ENCODE measurements at places on chromosomes 2 and 18.

- DNase-seq: no peak
Observed at GRCh38 chr18:8871489-8871888, 166.1 kb downstream of the MTCL1 start.

GRCh38 chr2:190974629-190975361, 39.2 kb downstream of the STAT1 start:
- no peak for DNase-seq

GRCh38 chr2:64658269-64658668, 4.6 kb upstream of the SERTAD2 start:
- no peak for DNase-seq

GRCh38 chr2:3001615-3002560, 375.7 kb downstream of the EIPR1 start:
- DNase-seq: no peak

GRCh38 chr2:201882353-201883090, 76.2 kb downstream of the CDK15 start:
- DNase-seq: no peak

- DNase-seq: no peak
Observed at GRCh38 chr2:132381376-132381775, 35.2 kb upstream of the GPR39 start.

DNA sequence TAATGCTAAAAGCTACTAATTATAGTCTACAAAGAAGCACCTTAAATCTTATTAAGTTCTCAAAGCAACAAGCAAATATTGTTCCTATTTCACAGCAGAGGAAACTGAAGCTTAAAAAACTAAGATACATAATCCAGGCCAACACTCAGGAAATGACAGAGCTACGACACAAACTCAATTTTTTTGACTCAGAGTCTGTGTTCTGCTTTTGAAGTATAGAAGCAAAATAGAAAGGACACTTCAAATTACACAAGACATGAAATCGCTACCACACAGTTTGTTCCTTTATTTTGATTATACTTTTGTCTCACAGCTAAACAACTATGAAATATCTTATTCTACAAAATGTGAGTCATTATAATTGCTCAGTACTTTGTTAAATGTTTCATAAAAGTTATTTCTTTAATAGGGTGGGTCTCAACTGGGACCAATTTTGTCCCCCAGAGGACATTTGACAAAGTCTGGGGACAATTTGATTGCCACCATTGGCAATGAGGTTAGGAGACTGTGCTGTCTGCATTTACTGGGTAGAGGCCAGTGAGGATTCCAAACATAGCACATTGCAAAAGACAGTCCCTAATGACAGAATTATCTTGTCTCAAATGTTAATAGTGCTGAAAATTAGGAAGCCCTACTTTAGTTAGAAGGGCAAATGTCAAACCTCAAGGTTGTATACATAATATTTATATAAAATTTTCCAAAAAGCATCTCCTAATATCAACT, 101.5 kb upstream of the GRB14 start:
- DNase-seq: no peak

- DNase-seq: no peak
Observed at GRCh38 chr18:50340078-50340477, 34.8 kb upstream of the SKA1 start.

GRCh38 chr2:44753552-44754285, 187.8 kb upstream of the SIX3 start:
- no peak for DNase-seq

DNA sequence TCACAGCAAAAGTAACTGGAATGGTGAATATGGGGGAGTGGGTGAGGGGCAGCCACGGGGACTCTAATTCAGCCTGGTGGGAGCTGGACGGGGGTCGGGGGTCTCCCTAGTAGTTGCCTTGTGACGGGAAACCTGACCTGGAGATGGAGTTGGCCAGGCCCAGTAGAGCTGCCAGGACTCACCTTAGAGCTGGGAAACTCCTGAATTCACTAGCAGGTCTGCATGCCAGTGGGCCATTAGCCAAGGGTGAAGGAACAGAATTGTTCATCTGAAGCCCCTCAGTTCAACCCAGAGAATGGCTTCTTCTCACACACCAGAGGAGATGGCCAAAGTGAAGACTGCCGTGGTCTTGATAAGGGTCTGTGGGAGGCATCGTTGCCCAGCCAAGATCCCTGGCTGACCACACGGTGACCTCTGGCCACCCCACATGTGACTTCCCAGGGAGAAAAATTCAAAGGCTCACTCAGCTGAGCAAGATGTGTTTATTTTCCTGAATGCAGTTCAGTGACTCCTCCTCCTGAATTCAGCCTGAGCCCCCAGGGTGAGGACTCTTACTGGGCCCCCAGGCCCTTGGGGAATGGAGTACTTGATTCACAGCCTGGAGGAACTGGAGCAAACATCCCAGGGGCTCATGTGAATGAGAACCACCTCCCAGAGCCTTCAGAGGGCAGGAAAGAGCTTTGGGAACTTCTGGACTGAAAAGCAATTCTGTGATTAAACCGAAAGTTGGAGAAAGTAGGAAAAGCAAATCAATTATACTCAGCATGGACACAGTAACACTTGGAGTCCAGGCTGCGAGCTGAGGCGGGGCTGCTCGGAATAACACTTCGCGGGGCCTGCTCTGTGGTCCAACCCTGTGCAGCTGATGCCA, 25.2 kb downstream of the MOCOS start:
- DNase-seq: no peak

DNA sequence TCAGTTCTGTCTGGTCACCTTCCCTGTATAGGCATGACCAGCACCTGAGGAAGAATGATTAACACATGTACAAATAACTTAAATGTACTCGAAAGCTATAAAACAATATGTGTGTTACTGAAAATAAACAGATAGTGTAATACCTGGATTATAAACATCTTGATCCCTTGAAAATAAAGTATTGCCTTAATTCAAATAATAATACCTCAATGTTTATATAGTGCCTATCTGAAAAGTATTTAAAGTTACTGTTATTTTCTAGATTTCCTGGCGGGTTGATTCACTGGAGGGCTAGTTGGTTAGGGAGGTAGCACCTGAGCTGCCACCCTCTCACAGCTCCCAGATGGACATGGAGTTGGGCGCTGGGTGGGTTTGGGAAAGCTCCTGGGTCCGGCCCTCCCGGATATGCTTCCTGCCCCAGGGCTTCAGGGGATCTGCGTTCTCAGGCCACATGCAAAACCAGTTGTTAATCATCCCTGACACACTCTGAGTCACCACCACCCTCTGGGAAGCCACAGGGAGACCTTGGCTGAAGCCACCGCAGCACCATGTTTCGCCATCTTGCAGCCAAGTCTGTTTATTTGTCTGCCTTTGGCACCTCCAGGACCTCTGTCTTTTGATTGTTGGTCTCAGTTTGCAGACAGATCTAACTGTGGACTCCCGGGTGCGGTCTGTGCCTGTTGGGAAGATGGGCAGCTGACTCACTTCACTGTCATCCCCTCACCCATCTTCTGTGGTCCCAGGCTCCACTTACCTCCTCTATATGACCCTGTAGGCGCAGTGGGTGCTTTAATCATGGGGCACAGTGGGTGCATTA, 35.3 kb downstream of the RAB31 start:
- DNase-seq: no peak

GRCh38 chr2:136653861-136654260, 111.5 kb upstream of the THSD7B start:
- DNase-seq: no peak

GRCh38 chr2:202122980-202123720, 50.1 kb downstream of the KIAA2012 start:
- DNase-seq: peak; percentile 16

DNA sequence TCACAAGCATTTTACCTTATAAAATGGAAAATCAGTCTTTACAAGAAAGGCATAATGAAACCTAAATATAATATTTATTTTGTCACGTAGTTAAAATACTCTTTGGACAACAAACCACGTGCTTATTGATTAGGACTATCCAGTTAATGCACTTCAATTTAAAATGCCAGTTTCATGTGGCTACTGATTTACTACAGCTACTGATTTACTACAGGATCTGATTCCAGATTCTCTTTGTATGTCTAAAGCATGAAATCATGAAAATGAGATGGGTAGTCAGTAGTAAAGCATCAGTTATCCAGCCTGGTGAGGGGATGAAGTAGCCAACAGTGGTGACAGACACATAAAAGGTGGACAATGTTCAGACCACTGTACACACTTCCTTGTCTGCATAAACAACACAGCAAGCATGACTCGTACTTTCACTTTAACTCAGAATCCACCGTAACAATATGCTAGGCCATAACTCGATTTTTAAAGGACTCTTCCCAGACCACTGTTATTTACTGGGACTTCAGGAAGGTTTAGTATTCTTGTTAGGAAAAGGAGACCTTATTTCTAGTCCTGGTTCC, 24.9 kb downstream of the ACAA2 start:
- no peak for DNase-seq

GRCh38 chr2:186822323-186822722, 26.6 kb downstream of the ZSWIM2 start:
- no peak for DNase-seq

GRCh38 chr2:10901160-10901939, 10.4 kb upstream of the KCNF1 start:
- DNase-seq: no peak

DNA sequence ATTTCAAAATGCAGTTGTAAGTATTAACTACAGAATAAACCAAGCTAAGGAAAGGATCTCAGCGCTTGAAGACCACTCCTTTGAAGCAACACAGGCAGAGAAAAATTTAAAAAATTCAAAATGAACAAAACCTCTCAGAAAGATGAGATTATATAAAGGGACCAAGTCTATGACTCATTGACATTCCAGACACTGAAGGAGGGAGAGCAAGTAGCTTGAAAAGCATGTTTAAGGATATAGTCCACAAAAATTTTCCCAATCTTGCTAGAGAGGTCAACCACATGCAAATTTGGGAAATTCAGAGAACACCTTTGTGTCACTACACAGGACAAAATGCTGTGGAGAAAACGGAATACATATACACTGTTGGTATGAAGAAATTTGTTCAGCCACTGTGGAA, 112.6 kb upstream of the MC4R start:
- DNase-seq: no peak

- no peak for DNase-seq
Observed at GRCh38 chr2:217612920-217613319, 389.9 kb downstream of the TNS1 start.

DNA sequence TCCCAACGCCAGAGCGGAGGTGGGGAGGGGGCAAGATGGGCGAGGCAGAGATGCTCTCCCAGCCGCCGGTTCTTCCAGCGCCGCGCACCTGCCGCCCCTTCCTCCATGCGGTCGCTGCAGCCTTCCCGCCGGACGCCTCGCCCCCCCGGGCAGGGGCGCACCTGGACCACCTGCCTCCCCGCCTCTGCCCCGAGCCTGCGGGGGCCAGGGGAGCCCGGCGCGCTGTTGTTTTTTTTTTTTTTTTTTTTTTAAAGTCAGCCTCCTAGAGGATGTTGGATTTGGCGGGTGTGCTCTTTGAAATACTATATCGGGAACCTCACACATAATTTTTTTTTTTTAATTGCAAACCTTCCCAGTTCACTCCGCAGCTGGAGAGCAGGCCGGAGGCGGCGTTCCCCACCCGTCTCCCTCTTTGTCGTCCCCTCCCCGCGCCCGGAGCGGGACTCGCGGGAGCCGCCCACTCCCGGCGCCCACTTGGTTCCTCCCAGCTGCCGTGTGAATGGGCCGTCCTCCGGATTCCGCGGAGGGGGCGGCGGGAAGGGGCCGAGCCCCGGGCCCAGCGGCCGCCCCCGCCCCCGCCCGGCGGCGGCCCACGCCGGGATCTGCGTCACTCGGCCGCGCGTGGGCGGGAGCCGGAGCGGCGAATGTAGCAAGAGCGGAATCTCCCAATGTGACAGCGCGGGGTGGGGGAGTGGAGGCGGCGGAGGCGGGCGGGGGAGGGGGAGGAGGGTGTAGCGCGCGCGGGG, 421 bp upstream of the NAB1 start:
- peak; percentile 69 for DNase-seq

GRCh38 chr2:68879296-68879695, 8.1 kb upstream of the BMP10 start:
- DNase-seq: no peak

DNA sequence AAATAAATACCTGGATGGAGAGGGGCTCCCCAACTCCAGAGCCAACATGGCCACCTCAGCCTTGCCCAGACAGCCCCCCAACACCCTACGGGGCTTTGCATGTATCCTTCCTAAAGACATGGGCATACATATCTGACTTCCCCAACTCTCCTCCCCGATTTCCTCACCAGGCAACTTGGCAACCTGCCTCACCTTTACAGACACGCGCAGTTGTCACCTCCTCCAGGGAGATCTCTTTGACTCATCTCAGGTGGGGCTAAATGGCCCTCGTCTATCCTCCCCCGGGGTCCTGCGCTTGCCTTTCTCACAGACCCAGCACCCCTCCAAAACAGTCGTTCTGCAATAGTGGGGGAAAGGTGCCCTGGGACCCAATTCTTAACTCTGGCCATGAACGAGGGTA, 10.6 kb upstream of the BIN1 start:
- no peak for DNase-seq

GRCh38 chr2:196481324-196481697, 158.2 kb upstream of the CCDC150 start:
- no peak for DNase-seq

DNA sequence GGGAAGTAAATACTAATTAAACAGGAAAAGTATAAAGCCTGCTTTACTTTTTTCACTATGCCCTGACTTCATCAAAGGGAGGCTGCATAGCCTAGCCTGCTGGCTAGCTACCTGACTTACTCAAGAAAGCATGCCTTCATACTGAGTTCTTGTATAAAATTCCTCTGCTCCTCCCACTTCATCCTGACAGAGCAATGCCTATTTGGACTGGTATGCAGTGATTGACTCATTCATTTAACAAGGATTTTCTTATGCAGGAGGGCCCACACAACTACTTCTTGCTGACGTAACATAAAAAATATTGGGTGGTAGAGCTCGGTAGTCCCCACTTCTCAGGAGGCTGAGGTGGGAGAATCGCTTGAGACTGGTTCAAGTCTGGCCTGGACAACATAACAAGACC, 70.5 kb downstream of the PRPF40A start:
- DNase-seq: no peak

DNA sequence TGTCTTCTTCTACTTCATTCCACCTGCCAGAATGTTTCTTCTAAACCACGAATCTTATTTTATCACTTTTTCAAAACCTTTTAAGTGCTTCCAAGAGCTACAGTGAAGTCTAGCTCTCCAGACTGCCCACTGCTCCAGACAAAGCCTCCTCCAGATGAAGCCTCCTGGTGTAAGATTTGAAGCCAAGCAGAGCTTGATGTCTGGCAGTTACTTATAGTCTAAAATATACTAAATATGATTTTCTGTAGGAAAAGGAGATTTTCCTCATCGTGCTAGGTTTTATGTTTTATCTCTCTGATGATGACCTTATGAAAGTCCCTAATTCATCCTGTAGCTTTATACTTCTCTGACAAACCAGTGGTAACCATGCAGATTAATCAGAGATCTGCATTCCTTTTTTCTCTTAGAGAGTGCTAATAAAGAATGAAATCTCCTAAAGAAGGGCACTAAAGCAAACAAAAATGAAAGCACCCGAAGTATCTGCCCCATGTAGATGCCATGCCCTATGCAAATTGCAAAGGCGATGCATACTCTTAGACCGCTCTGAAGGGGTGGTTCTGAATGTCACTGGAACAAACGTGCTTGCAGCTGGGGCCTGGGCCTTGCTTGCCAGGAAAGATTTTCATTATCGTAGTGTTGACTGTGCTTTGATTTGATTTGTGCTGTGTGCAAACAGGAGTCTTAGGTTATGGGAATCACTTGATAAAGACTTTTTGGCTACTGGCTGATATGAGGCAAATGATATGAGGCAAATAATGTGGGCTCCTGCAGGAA, 314.2 kb downstream of the PID1 start:
- DNase-seq: no peak

GRCh38 chr2:173523497-173523896, 168.8 kb downstream of the CDCA7 start:
- no peak for DNase-seq
